Fibroblast of skin of scalp (primary cell): ENCODE measurements at places on chromosomes 3 and 15.

- DNase-seq, result no peak
Observed at GRCh38 chr3:183252973-183253527, at the start of gene B3GNT5. Gene B3GNT5 (plus strand): TSS chr3:183253253. CDS start chr3:183269799, 16,546 bp downstream.

DNA sequence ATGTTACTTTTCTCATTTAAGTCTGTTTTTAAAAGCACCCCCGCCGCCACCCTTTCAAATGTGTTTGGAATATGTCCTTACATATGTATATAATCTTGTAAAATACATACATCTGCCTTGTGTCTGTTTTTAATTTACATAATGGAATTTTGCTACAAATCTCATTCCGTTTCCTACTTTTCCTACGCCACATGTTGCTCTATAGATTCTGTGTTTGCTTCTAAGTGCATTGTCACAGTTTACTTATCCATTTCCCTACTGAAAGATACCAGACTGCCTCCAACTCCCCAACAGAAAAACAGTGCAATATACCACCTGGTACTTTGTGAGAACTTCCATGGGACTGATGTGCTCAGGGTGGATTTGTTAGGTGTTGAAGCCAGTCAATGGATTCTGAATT is 70.2 kb downstream of the ABHD5 start:
- no peak for DNase-seq

- peak; percentile 96 for DNase-seq
Observed at GRCh38 chr3:188348435-188349244, 194.7 kb downstream of the LPP start.

DNA sequence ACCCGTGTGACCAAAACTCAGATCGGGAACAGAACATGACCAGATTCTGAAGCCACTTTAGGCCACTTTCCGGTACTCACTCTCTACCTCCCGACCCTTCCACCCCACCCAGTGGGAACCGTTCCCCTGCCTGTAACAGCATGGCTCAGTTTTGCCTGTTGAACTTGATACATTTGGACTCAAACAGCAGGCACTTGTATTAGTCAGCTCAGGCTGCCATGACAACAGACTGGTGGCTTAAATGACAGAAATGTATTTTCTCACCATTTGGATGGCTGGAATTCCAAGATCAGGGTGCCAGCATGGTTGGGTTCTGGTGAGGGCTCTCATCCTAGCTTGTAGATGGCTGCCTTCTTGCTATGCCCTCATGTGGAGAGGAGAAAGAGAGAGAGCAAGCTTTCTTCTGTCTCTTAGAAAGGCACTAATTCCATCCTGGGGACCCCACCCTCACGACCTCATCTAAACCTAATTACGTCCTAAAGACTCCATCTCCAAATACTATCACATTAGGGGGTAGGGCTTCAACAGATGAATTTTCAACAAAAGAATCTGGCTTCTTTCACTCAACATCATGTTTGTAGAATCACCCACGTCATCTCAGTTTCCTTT is 9.3 kb upstream of the SSUH2 start:
- DNase-seq, result peak; percentile 44

DNA sequence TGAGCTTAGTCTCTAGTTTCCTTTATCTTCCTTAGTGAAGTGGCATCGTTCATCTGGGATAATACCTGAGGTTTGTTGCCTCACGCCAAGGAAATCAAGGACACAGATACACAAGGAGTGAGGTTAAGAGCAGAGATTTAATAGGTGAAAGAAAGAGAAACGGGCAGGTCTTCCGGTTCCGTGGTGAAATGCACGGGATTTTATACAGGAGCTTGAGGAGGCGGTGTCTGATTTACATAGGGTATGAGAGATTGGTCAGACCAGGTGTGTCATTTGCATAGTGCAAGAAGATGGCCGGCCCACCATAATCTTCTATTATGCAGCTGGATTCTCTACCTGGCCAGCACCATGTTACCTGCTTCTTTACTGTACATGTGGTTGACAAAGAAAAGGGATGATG is 17.2 kb downstream of the ARRDC4 start:
- no peak for DNase-seq

DNA sequence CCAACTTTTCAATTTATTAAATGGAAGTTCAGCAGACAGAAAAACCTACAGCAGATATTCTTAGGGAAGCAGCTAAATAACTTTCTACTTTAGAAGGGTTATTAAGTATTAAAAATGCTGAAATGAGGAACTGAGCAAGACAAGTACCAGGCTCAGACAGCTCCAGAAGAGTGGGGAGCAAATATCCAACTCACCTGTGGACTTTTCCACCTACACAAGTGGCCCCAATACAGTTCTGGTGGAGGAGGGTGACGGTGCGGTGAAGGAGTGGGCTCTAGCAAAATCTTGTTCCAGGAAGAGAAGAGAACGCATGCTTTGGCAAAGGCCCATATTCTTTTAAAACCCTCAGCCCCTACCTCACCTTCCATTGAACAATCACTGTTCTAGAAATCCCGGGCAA is 129.7 kb upstream of the LMOD3 start:
- no peak for DNase-seq

DNA sequence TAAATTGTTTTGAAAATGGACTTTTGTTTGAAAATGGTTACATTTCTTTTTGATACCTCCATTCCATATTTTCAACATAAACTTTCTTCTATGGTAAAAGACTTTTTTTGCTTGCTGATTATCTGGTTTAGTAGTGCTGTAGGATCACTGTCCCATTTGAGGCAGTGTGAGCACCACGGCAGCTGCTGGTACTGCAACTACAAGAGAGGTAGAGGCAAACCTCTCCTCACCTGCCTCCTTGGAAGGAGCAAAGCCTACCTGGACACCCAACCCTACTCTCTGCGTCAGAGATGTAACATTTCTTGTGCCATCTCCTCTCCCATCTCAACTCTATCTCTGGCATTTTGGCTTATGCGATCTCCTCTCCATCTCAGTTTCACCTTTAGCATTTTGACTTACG is 460.1 kb downstream of the SHQ1 start:
- DNase-seq, result no peak

- peak; percentile 94 for DNase-seq
Observed at GRCh38 chr3:67647390-67647878, 7.0 kb downstream of the SUCLG2 start.

DNA sequence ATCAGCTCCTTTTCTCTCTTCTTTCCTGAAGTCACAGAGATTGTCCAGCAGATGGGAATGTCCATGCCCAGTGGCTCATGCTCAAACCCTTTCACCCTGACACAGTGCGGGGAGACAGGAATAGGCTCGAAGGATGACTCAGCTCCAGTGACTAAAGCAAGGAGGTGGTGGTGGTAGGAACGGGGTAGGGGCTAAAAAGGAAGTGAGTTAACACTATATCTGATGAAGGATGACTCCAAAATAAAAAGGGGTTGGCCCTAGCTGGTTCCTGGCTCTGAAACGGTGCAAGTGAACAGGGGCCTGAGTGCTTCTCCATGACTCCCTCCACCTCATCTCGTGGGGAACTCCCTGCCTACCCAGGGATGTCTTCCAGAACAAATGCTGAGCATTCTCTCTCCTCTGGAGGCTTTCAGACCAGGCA is 167.4 kb upstream of the LPP start:
- DNase-seq, result peak; percentile 89

DNA sequence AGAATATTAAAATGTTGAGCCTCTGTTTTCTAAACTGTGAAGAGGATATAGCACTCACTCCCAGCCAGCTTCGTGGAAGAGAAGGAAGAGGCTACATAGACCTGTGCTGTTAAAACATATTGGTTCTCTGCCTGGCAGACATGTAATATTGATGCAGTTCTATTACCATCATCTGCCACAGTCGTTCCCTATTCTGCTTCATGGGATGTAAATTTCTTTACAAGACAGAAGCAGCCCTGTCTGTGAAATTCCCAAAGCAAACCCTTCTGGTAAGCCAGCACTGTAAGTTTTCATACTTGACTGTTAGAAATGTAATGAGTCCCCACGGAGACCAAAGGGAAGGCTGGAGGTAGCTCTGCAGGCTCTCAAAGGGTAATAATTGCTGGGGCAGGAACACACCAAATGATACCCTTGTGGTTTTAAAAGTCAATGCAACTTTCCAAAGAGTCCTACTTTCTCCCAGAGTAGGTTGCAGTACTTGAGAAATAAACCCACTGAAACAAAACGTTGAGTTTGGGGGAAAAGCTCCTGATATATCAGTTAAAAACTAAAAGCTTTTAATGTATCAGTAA is 129.9 kb upstream of the HES1 start:
- no peak for DNase-seq

DNA sequence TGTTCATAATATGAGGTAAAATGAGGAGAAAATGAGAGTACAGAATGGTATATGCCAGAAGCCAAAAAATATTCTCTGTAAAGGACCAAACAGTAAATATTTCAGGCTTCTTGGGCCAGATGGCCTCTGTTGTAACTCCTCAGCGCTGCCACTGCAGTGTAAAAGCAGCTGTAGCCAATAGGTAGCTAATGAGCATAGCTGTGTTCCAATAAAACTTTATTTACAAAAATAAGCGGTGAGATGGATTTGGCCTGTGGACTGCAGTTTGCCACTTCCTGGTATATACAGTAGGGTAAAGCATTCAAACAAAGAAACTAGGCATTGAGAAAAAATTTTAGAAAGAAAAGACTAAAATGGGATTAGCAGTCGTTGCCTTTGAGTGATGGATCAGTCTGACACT is 51.5 kb downstream of the BFSP2 start:
- DNase-seq, result no peak

DNA sequence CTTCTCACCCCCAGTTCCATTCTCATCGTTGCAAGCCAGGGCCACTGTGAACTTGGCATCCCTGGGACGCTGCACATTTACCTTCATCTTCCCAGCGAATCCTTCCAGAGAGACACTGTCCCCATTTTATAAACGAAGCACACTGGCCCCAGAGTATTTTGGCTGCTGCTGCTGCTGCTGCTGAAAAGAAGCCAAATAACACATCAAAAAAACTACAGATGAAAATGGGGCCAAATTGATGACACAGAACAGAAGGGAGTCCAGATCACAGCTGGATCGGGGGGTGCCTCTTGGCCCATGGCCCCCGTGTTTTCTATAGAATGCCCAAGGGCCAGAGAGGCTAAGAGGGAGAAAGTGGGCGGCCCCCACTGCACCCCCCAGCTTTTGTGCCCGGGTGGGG is 221.0 kb upstream of the IGF1R start:
- DNase-seq, result no peak

DNA sequence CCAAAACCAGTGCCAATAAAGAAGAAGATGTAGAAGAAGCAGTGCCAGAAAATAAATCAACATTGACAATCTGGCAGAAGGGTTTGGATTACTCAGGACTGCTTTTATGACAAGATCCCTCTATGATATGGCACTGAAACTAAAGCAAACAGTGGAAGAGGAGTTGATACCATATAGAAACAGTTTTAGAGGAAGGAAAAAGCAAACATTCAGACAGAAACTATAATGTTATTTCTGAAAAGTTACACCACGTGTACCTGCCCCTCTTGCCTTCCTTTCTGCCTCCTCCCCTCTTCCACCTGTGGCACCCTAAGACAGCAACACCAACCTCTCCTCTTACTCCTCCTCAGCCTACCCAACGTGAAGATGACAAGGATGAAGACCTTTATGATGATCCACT is 63.0 kb downstream of the SFMBT1 start:
- no peak for DNase-seq

GRCh38 chr15:44081026-44082013 is 113.8 kb downstream of the FRMD5 start:
- DNase-seq, result peak; percentile 37

GRCh38 chr15:66912001-66912400 is 153.4 kb upstream of the SMAD3 start:
- DNase-seq, result no peak

DNA sequence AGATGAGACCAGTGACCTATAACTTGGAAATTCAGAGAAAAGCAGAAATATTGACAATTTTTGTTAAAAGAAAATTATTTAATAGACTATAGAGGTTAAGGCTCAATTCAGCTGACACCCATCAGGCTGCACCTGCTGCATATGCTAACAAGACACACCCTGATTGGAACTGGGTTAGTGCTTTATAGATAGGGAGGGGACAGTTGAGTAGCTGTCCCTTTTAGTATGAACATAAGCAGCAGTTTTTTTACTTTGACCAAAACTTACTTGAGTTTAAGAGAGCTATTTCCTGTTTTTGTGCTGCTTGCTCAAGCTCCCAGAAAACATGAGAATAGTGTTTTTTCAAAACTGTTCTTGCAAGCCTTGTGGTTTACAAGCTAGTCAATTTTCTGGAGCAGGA is 292.6 kb downstream of the LRRC3B start:
- no peak for DNase-seq

DNA sequence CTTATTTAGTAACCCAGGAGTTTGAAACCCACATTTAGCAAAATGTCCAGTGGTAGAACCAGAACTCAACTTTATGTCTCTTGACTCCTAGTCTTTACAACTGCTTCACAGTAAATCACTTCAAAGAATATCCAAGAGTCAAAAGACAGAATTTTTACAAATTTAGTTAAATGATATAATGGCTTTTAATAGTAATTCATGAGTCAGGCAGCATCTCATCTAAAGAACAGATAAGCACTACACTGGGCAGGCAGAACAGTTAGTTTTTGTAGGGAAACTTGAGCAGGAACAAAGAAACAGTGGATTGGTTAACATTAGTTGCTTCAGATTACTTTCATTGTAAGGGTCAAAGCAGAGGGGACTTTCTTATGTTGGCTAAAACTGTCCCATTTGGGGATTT is 120.2 kb downstream of the NEO1 start:
- no peak for DNase-seq

DNA sequence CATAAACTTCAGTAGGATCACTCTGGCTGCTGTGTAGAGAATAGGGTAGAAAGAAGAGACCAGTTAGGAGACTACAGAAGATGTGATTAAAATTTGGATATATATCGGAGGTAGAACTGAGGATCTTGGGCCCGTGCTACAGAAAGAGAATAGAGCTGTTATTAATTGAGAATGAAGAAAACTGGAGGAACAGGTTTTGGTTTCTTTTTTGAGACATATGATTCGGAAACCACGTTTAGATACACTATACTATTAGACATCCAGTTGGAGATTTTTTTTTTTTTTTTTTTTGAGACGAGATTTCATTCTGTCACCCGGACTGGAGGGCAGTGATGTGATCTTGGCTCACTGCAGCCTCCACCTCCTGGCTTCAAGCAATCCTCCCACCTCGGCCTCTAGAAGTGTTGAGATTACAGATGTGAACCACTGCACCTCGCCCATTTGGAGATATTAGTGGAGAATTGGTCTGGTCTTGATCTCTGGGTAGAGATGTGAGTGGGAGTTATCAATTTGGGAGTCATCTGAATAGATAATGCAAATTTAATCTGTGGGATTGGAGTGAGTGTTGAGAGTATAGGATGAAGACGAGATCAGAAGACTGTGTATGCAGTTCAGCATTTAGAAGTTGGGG is 50.9 kb downstream of the TCF12 start:
- DNase-seq, result no peak
